ENCODE measurements at places on chromosomes 1 and 21. TPM values are rescaled to one million over a fixed set of nuclear protein-coding genes. Genes with fewer than 3 reads are reported as not detected.

GRCh38 chr1:30085811-30086770, 637.3 kb downstream of the MATN1 start:
- peaks cover 3% of the 10 kb centered on the region for H3K36me3 ChIP-seq
- H3K27me3 ChIP-seq = no peaks in the 10 kb centered on the region
- H3K4me3 ChIP-seq = peak overlapping the region; percentile 53
- peak; percentile 89 for DNase-seq
- peaks cover 8% of the 10 kb centered on the region for H3K4me1 ChIP-seq
- no peak overlapping the region for H3K27ac ChIP-seq

DNA sequence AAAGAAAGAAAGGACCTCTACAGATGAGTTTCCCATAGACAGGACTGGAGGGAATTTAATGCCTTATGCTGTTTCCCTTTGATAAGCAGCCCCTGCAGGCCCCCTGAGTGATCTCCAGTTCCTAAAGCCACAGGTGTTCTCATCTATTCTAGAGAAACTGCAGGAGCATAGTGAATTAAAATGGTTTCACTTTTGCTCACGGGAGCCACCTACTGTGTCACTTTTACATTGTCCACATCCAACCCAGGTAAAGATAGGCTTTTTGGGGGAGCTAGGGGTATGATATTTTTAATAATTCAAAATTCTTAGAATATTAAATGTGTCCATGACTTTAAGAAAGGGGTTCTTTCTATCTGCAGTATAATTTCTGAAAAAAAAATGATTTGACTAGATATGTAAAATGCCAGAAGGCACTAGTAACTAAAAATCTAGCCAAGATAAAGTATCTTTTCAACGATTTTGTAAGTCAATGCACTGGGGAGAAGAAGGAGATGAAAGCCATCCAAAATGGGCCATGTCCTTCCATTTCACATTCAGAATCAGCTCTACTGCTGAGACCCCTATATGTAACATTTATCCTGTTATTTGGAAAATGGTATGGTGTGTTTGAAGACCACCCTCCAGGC, 267.3 kb upstream of the DUSP10 start:
- H3K27me3 ChIP-seq = no peaks in the 10 kb centered on the region
- H3K4me3 ChIP-seq = no peak overlapping the region
- H3K4me1 ChIP-seq = no peaks in the 10 kb centered on the region
- H3K36me3 ChIP-seq = peaks cover 4% of the 10 kb centered on the region

DNA sequence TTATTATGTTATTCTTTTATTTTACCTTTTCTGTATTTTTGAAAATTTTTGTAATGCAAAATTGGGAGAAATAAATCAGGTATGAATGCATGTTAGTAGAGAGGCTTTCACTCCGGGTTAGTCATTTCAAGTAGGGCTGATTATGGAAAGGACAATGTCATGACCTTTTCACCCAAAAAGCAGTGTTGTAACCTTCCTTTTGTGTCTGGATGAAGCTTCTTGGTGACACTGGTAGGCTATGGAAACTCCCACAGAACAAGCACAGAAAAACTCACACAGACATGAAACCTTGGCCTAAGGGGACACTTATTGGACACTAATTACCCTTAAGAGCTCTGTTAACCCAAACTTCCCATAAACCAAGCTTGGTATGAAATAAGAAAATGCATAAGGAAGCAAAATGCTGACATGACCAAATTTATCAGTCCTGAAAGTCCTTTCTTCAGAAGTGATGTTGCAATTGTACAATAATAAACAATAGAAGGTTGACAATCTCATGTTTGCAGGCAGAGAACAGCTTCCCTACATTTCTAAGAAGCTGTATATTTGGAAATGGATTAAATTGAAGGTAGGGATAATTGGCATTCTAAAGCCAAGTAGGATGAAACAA, 70.0 kb upstream of the KCNJ15 start:
- no peak overlapping the region for H3K27ac ChIP-seq
- no peaks in the 10 kb centered on the region for H3K27me3 ChIP-seq
- no peaks in the 10 kb centered on the region for H3K4me1 ChIP-seq
- peaks cover 5% of the 10 kb centered on the region for H3K36me3 ChIP-seq

DNA sequence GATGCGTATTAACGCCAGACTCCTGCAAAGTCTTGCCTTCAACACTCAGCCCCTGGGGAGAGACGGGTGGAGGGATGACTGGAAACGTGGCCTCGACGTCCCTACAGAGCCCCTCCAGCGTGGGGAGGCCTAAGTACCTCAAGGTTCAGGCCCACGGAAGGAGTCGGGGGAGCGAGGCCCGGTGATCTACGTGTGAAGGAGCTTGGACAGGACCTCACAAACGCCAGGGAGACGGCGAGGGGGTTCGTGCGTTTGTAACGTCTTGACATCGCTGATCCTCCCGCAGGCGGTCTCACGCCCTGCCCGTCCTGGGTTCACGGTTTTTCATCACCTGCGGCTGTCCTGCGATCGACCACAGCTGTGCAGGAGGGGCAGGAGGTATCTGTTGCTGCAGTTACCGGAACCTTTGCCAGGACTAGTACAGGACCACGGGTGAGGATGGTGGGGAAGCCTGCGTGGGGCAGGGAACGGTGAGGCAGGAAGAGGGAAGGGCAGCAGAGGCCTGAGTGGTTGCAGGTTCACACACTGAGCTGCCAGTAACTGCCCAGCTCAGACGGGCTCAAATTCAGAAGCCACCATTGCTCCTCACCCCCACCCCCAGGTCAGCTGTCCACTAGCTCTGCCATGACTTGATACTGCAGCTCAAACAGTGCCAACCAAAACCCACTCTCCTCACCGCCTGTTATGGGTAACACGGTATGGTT, 889 bp upstream of the CCNL2 start:
- no peak for DNase-seq
- no peak overlapping the region for H3K27ac ChIP-seq
- H3K4me1 ChIP-seq = no peaks in the 10 kb centered on the region
- H3K36me3 ChIP-seq = peaks cover 50% of the 10 kb centered on the region
- H3K27me3 ChIP-seq = no peaks in the 10 kb centered on the region

- no peak overlapping the region for H3K27ac ChIP-seq
- H3K36me3 ChIP-seq = no peaks in the 10 kb centered on the region
- no peak for DNase-seq
- H3K27me3 ChIP-seq = no peaks in the 10 kb centered on the region
- no peak overlapping the region for H3K4me3 ChIP-seq
Observed at GRCh38 chr1:76857138-76857537, 10.1 kb upstream of the ST6GALNAC5 start.

GRCh38 chr1:14613926-14614325, 15.4 kb downstream of the KAZN start:
- H3K4me1 ChIP-seq = no peaks in the 10 kb centered on the region
- H3K4me3 ChIP-seq = no peak overlapping the region
- H3K27ac ChIP-seq = no peak overlapping the region
- no peaks in the 10 kb centered on the region for H3K27me3 ChIP-seq

The CD48 gene
- total RNA-seq = not detected

All from H9 (cell line).